ENCODE measurements at places on chromosomes 1 and 21.
A peak's percentile ranks its signal among the peaks of the same experiment; 100 is the strongest.

GRCh38 chr1:51515982-51516648 is 3.0 kb downstream of the EPS15 start:
- no peak for DNase-seq

DNA sequence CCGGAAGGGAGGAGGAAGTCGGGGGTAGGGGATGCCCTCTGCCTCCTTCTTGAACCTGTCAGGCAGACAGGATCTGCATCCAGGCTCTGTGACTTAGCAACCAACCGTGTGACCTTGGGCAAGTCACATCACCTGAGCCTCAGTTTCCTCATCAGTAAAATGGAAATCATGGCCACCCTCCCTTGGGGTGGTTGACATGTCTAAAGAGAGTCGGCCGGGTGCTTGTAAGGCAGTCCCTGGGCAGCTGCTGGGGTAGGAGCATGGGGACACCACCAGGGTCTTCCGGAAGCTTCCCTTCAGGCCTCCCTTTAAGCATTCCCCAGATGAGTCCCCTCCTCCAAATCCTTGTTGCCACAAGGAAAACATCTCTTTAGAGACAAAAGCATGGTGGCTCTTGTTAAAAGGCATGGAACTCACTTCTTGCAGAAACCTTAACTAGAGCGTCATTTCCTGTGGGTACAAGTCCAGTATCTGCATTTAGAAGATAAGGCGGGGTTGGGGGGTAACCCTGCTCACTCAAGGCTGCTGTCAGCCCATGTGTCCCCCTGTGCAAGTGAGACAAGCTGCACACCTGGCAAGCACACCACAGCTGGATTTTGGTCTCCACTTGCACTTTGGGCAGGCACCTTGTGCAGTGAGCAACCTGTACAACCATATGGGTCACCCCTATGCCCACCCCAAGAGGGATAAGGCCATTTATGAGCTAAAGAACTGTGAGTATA is 10.4 kb downstream of the CLCNKB start:
- no peak for DNase-seq

DNA sequence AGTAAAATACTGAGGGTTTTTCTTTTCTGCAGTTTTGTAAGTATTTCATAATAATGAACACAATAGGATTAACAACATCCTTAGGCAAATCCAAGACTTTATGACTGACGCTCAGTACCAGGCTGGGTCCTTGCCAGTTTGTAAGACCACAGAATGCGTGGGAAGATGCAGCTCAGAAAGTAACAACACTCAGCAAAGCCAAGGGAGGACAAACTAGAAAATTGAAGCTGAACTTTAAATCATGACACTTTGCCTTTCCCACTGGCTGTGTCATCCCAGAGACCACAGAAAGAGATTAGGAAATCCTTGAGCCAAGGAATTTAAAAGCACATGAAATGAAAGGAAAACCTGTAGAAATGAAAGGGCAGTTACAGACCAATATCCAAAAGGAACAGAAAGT is 426.3 kb upstream of the CHRM3 start:
- no peak for DNase-seq

DNA sequence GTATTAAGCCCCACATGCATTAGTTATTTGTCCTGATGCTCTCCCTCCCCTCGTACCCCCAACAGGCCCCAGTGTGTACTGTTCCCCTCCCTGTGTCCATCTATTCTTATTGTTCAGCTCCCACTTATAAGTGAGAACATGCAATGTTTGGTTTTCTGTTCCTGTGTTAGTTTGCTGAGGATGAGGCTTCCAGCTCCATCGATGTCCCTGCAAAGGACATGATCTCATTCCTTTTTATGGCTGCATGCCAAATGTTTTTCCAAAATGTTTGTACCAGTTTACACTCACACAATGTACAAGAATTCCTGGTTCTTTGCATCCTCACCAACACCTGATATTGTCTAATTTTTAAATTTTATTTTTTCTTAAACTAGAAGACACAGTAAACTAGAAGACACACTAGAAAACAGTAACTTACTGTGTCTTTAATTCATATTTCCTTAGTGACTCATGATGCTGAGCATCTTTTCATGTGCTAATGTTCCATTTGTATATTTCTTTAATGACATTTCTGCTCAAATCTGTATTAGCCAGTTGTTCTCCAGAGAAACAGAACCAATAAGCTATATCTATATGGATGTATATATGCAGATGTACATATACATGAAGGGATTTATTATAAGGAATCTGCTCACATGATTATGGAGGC is 19.4 kb upstream of the USP1 start:
- DNase-seq, result no peak

DNA sequence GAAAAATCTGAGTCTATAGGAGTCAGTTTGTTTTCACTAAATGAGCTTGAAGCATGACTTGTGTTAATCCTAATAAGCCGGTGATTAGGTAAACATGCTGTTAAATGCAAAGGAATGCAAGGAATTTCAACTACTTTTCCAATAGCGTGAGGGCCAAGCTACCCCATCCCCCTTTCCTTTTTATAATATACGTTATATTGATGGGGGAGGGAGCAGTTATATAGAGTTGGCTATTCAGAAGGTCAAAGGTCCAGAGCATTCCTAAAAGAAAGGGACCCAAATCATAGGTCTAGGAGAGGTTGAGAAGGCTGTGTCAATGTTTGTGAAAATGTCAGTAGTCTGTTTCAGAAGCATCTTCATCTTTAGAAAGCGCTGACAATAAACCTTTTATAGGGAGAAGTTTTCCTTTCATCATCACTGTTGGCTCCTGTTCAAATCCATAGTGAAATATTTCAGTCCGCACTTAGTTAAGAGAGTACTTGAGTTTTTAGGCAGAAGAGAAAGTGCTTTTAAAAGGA is 3.8 kb downstream of the CCN1 start:
- peak; percentile 92 for DNase-seq

GRCh38 chr1:226967665-226968064 is 27.6 kb downstream of the COQ8A start:
- no peak for DNase-seq

DNA sequence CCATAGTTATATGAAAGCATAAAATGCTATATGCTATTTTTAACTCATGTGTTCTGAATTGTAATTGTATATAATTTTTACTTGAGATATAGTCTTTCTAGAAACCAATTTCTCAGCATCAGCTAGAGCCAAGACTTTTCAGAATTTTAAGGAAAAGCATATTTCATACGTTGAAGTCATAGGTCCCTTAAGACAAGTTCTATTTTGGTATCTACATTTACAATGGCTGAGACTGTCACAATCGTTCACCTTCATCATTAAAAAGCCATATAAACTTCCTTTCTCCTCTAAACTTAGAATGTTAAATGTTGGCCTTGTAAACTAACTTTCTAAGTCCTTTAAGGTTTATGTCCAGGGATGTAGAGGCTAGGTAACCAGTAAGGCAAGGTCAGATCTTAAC is 104.1 kb downstream of the LRRC40 start:
- no peak for DNase-seq

GRCh38 chr1:236101233-236102200 is 36.6 kb upstream of the NID1 start:
- DNase-seq, result no peak

GRCh38 chr1:221347706-221348105 is 394.2 kb downstream of the DUSP10 start:
- no peak for DNase-seq

GRCh38 chr1:12196641-12197482 is 30.1 kb downstream of the TNFRSF1B start:
- no peak for DNase-seq

DNA sequence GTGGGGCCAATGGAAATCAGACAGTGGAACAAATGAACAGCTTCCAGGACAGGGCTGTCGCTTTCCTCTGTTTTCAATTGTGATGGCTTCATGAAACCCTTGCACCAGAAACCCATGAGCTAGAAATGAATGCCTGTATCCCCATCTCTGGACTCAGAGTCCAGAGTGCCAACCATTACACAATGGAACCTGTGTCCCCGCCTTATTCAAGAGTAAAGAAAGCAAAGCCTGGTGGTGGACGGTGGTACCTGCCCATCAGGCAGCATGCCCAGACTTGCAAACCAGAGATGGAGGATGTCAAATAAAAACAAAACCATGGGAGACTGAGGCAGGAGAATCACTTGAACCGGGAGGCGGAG is 4.4 kb upstream of the CAPN2 start:
- no peak for DNase-seq

GRCh38 chr1:235253219-235253962 is 74.6 kb downstream of the ARID4B start:
- no peak for DNase-seq

- no peak for DNase-seq
Observed at GRCh38 chr1:87121711-87122163, 206.9 kb upstream of the LMO4 start.

- no peak for DNase-seq
Observed at GRCh38 chr1:115337276-115337632, 795 bp downstream of the NGF start.
